NCI-H1092 (cell line): ENCODE measurements at places on chromosomes 4 and X.

- no peak for DNase-seq
Observed at GRCh38 chr4:110634350-110635162, 11.7 kb upstream of the PITX2 start.

DNA sequence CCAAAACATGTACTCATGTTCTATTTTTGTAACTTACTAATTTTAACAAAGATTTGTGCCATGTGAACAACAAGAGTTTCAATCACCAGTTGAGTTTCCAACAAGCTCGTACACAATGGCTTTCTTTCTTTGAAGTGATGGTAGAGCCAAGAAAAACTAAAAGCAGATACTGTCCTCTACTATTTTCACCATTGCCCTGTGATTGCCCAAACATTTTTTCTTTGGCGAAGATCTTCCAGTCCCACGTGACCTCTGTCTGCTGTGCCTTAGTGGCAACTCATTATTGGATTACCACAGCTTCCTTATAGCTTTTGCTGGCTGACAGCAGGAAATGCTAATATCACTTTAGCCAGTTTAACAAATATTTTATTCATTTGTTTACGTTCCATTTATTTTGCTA, 1147.1 kb downstream of the STIM2 start:
- no peak for DNase-seq

DNA sequence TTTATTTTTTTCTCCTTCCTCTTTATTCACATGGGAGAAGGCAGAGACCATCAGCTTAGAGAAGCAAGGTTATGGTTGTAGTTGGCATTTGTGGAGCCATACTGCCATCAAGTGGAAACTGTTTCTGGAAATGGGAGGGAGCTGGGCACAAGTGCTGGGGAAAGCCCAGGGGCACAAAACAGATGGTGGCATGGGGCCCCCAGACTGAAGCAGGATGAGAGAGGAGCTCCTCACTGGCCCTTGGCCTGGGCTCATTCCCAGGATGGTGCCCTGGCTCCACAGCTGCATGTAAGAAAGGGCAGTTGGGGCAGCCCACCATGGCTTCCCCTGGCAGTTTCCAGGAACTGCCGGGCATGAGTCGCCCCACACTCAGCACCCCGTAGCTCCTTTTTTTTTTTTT, 59.2 kb downstream of the NBDY start:
- no peak for DNase-seq

DNA sequence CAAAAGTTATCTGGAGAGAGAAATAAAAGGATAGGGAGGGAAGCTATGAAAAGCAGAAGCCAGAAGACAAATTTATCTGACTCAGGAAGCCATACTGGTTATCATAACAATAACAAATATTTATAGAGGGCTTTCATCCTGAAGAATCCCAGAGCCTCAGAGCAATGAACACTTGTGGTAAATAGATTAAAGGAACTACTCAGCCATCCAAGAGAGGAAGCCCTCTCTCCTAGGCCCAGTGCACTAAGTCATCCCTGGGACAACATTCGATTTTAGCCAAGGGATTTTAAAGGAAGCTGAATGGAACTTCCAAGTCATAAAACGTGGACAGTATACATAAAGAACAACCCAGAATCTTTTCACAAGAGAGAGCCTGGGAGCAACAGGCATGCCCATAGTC, 76.9 kb downstream of the COL4A6 start:
- DNase-seq = no peak

DNA sequence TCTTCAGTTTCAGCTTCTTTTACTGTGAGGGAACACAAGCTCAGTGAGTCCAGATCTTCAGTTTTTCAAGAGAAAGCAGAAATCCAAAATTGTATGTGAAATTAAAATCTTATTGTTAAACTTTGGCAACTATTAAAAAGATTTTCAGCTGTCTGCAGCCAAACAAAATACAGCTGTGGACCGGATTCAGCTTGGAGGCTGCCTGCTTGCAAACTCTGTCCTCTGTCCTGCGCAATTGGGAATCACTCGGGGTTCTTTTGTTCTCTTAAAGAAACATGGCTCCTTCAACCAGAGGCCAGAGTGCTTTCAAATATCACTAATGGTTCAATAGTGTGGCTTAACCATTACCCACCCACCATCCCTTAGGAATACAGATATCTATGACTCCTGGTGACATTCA, 201.2 kb downstream of the CHIC2 start:
- DNase-seq = no peak

DNA sequence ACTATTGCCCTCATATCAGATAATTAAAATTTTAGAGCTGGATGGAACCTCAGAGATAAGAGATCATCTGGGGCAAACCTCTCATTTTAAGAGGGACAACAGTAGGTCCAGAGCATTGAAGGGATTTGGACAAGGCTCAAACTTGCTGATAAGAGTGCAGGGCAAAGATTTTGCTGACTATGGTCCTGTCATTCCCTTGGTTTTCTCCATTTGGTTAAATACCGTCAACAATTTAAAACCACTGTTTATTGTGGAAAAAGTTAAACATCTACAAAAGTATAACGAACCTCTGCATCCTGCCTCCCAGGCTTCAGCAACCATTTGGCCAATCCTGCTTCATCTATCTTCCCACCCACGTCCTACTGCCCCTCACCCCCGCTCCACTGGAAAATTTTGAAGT, 10.7 kb upstream of the KIT start:
- no peak for DNase-seq

GRCh38 chr4:41384992-41385391, 128.3 kb downstream of the UCHL1 start:
- no peak for DNase-seq

GRCh38 chrX:69226459-69227158, 61.4 kb upstream of the PJA1 start:
- DNase-seq = no peak

GRCh38 chr4:157043131-157043530, 32.8 kb upstream of the GLRB start:
- no peak for DNase-seq

- no peak for DNase-seq
Observed at GRCh38 chr4:189420572-189420971, 520.1 kb upstream of the FRG1 start.

DNA sequence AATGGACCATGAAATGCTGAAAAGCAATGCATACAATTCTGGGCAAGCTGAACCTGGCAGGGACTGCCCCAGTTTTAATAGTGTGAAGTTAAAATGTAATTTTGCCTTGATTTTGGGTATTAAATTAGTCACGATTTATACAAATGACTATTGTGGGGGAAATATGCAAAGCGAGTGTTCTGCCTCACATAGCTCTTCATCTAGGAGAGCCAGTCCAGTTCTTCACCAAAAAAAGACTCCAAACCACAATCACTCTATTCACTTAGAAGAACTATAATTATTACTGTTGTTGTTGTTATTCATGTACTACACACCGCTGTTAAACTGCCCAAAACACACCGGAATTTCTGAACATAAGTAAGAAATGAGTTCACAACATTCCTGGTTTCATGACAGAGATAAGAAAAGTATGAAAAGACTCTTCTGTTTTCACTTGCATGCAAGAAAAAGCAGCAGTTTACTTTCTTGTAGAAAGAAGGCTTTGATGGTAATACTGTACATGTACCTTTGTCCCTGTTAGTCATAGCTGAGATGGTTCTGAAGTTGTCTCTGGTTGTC, 101.9 kb downstream of the QRFPR start:
- DNase-seq = no peak

GRCh38 chr4:151182455-151182996, 83.1 kb downstream of the RPS3A start:
- DNase-seq = no peak

DNA sequence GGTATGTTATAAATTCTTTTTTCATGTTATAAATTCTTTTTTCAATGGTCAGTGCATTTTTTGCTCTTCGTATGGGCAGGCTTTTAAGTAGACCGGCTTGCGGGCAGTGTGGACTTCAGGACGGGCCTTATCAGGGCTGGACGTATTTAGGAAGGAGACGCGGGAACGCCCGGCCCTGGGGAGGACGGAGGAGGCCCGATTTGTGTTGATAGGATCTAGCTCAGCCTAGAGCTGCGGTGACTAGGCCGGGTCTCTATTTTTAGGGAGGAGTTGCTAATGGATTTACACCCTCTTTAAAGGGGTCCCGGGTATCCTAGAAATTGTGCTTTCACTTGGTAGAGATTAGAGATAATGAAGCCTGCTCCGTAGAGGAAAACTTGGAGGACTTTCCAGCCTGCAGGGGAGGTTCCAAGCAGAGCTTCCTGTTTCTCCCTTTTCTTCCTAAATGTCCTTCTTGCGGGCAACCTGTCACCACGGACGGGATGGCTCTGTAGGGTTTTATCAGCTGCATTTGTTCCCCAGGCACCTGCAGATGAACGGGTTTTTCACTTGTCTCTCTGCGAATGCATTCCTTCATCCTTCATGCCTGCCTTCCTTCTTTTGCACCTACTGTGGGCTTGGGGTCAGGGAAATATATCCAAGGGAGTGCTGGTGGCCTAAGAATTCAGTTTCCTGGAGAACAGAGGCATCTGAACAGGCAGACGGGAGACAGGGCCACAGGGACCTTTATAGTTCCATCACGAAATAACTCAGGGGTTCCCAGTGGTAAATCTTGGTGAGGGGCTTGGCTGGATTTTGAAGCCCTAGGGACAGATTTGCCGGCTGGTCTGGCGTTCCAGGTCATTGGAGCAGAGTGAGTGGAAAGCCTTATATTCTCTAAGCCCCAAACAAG, 1.4 kb downstream of the CD99 start:
- no peak for DNase-seq

DNA sequence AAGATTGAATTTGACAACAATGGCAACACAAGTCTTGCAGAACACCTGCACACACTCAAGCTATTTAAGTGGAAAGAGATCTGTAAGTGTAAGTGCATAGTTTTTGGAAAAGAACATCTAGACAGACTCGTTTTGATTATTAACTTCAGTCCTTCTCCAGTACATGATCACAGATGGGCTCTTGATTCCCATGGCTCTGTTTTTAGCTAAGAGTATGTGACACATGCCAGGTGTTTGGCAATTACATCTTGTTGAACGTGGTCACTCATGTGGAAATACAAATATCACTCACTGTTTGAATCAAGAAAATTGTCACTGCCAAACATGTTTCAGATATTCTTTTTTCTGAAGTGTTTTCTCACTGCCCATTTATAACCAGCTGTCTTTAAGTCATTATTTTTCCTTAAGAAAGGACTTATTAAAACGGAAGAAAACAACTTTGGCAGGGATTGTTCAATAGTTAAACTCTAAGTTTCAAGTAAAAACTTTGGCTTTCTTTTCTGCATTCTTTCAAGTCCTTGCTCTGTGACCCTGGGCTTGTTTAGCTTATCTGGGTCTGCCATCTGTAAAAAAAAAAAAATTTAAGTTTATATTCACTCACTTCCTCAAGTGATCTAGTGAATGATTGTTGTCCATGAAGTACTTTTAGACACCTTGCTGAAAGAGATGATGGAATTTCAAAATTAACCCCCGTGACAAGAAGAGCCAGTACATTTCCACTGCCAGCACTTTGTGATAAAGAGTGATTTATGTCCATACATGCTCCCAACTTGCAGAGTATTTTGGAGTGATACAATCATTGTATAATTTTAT, 125.4 kb downstream of the ATXN3L start:
- peak; percentile 82 for DNase-seq

GRCh38 chr4:112973750-112974251, 75.7 kb upstream of the ANK2 start:
- no peak for DNase-seq

DNA sequence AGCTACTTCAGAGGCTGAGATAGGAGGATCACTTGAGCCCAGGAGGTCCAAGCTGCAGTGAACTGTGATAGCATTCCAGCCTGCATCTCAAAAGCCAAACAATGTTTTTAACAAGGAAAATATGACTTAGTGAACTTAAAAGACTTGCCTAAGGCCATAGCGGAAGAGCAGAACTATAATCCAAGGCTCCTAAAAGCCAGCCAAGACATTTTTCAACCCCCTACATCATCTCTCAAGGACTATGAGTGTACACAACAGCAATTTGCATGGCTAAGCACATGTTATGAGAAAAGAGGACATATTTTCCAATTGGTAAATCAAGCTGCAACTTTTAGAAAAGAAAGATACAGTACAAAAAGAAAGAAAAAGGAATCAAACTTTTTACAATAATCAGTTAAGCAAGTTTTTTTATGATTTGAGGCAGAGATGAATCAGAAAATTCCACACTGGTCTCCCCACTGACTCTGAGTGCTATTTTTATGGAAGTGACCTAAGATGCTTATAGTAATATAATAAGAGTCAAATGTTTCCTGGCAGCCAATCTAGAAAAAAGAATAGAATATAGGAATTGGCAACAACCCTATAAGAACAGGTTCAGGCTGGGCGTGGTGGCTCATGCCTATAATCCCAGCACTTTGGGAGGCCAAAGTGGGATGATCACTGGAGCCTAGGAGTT, 9.8 kb upstream of the ACOT9 start:
- DNase-seq = no peak

GRCh38 chr4:184680698-184681097, 31.2 kb downstream of the PRIMPOL start:
- DNase-seq = no peak

DNA sequence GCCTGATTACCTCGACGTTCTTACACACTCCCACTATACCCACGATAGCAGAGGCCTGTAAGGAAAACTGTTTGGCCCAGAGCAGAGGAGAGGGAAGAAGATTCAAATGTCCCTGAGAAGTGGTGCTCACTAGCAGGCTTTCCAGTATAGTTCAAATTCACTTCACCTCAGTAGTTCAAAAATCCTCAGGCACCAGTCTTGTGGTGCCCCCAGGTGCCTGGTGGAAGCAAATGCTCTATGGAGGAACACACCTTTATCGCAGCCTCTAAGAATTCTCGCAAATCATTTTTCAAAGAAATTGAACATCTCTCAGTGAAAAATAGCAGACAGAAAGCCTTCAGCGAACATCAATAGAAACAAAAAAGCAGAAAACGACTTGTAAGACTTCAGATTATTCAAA, 12.2 kb upstream of the MTMR1 start:
- DNase-seq = peak; percentile 22
